ENCODE measurements at places on chromosomes 7 and 10.

DNA sequence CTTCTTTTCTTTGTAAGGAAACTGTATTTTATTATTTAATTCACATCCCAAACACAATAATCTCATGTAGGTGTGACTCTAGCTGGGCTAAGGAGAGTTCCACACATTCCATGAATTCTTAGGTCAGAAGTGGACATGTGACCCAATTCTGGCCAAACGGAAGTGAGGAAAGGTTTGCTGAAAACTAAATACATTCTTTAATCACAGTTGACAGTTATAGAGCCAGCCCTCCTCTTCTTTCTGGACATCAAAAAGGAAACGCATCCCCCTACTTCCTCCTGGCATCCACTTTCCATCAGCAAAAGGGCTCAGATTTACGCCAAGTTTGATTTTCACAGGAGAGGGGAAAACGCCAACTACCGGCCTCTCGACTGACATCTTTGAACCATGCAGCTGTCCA, 774.4 kb upstream of the POM121L12 start:
- DNase-seq, result no peak

GRCh38 chr10:6586501-6586900, 6.4 kb upstream of the PRKCQ start:
- no peak for DNase-seq

GRCh38 chr10:24851629-24852028, 100.8 kb downstream of the PRTFDC1 start:
- DNase-seq, result no peak

- no peak for DNase-seq
Observed at GRCh38 chr10:44368637-44369036, 16.3 kb downstream of the CXCL12 start.

GRCh38 chr10:130756651-130757050, 554.9 kb downstream of the TCERG1L start:
- no peak for DNase-seq

- no peak for DNase-seq
Observed at GRCh38 chr7:113320419-113320818, 202.1 kb upstream of the SMIM30 start.

DNA sequence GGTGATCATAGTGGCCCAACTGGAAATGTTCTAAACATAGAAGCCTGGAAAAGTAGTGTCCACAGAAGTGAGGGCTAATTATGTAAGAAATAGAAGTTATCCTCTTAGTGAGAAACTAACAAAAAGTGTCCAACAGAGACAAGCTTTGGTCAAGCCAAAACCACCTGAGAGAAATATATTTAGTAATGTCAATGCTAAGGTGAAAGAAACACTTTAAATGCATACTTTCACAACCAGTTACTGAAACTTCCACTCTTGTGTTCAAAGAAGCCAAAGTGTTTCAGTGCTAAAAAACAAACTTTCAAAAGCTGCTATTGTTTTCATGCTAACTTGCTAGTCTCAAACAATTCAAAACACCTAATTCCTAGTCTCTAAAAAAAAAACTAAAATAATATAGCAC, 18.1 kb downstream of the RAB11FIP2 start:
- no peak for DNase-seq

- DNase-seq, result no peak
Observed at GRCh38 chr10:93596539-93596938, 4.5 kb downstream of the RBP4 start.

- DNase-seq, result no peak
Observed at GRCh38 chr7:14839307-14839706, 63.2 kb downstream of the DGKB start.

GRCh38 chr10:28734938-28735759, 57.8 kb downstream of the BAMBI start:
- DNase-seq, result no peak

DNA sequence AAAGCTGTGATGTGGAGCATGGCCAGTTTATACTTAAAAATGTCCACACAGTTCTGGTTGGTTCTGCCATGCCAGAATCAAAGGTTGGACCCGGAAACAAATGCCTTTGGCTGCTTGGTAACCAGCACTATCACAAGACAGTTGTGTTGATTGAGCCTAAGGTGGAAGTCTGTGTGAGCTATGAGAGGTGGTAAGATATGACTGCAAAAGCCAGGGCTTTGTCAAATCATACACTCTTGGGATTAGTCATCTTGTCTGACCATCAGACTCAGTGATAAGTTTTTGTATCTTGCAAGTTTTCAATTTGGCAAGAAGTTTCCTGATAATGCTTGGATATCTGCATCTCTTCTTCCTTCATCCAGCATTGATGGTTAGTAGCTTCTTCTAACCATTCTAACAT, 35.5 kb downstream of the GPR141 start:
- no peak for DNase-seq

GRCh38 chr7:136502162-136502561, 366.3 kb upstream of the CHRM2 start:
- no peak for DNase-seq

DNA sequence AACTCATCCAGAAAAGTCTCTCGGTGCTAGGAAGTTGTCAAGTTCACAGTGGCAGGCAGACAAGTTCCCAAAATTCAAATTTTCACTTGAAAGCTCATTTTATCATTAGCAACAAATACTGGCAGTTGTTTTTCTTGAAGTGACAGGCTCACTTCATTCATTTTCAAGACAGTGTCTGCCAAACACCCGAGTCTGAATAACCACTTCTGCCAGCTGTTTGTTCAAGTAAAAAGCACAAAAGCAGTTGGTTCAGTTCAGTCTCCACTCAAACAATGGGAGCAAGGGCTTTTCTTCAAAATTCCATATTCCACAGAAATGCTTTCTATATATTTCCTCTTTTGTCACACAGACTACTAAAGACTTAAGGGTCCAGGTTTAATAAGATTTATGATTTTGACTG, 47.7 kb upstream of the ATP6V0A4 start:
- DNase-seq, result no peak

DNA sequence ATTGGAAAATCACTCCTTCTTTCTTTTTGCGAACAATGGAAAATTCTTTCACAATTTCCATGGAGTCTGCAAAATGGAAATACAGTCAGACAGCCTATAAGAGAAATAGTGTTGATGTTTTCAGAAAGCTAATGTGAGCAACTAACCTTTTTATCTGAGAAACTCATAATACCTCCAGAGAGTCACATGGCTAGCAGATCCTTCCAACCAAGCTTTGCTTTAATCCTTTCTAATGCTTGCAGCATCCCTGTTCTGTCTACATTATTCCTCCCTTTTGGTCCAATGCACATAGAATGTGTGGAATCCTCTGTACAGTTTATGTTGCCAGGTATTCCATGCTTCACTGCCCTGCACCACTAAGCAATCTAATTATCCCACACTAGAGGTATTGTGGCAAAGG, 717.5 kb upstream of the LRRN3 start:
- DNase-seq, result no peak

GRCh38 chr7:473211-473734, 46.4 kb downstream of the PDGFA start:
- DNase-seq, result no peak

DNA sequence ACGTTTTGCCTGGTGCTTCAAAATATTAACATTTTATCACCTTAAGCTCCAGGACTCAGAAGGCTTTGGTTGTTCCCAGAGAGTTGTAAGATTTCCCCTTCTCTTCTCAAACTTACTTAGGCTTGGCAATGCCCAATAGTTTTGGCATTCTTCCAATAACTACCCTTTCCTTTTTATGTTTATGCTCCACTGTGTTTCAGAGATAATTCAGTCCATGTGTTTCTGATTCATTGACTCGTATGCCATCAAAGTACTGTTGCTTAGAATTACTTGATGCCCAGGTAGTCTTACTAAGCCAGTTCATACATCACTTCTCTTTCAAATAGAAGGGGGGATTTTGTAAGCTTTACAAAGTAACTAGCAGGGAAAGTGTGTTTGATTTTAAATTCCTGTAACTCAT, 66.6 kb downstream of the AGMO start:
- no peak for DNase-seq

DNA sequence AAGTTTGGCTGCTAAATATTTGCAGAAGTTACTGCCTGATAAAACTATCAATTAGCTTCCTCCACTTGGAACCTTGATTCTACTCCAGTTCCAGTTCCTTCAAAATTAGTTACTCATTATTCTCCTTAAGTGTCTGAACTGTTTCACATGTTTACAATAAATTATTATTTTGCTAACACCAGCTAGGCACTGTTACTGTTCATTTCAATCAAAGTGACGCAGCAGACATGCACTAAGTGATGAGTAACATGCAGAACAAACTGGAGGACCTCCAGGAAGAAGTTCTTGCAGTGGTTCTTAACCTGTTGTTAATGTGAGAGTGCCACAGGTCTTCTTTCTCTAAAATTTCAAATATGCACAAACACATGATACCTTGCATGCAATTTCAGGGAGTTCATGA, 491.8 kb upstream of the SEMA3A start:
- DNase-seq, result no peak

- no peak for DNase-seq
Observed at GRCh38 chr7:132116369-132116768, 459.9 kb downstream of the PLXNA4 start.

GRCh38 chr7:7764520-7765396, 46.4 kb upstream of the RPA3 start:
- no peak for DNase-seq

GRCh38 chr10:50431791-50432190, 180.5 kb upstream of the ASAH2 start:
- DNase-seq, result no peak

GRCh38 chr10:24414597-24414996, 205.7 kb downstream of the KIAA1217 start:
- no peak for DNase-seq

GRCh38 chr7:77687100-77687746, 9.0 kb upstream of the RSBN1L start:
- DNase-seq, result no peak

DNA sequence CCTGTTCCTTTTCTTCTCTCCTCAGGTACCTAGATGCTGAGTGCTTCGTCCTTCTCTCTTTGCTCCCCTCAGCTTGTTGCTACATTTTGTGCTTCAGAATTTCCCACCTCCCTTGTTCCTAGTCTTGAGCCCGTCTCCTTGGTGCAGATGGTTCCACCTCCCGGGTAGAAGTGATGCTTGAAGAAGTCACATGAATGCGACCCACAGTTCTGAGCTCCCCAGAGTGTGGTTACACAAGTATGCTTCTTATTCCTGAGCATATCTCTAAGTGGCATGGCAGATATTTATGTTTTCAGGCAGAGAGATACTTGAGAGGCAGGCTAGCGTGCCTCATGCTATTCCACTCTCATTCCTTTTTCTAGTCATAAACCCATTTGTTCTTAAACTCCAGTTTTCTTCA, 34.0 kb downstream of the INPP5F start:
- DNase-seq, result no peak

- no peak for DNase-seq
Observed at GRCh38 chr10:99438890-99439289, 8.5 kb upstream of the GOT1 start.

GRCh38 chr10:120086066-120086465, 193.5 kb downstream of the SEC23IP start:
- DNase-seq, result no peak

DNA sequence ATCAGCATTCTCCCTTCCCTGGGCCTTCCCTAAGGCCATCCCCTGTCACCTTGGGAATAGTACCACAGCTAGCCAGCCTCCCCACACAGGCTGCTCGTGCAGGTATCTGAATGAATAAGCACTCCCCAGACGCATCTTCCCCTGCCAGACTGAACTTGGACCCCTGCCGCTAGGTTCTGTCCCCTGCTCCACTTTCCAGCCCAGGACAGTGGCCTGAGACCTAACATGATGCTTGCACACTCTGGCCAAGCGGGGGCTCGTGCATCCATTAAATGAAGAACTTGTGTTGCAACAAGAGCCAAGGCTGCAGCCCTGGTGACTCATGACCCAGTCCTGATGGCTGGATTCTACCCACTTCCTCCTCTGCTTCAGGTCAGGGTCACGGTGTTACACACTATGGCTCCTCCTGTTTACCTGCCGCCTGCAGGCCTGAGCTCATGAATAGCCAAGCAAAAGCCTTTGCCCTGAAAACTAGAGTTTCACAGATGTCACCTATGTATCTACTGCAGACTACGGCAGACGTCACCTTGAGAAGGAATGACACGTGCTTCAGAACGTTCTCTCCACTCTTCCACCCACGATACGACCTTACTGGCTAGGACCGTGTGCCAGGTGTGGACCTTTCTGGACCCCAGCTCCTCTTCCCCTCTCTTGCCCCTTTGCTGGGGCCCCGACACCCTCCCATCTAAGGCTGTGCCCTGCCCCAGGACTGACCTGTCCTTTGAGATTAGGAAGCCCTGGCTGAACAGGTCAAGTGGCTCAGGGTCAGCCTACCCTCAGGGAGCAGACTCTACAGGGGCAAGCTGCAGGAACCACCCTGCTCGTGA, 6.5 kb downstream of the ASB13 start:
- DNase-seq, result no peak

DNA sequence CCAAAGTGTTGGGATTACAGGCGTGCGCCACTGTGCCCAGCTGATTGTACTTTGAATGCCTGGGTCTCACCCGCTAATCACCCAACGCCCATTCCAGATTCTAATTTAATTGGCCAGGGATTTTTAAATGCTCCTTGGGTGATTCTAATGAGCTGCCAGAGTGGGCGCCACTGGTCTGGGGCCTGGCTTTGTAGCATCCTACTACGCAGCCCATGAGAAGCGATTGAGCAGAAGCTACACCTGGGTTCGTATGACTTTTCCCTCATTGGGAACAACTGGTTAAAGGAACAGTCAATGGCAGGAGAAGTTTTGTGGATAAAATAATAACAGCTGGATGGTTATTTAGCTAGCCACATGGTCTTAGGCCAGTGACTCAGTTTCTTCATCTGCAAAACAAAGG, 108.0 kb downstream of the SPAG6 start:
- DNase-seq, result no peak

DNA sequence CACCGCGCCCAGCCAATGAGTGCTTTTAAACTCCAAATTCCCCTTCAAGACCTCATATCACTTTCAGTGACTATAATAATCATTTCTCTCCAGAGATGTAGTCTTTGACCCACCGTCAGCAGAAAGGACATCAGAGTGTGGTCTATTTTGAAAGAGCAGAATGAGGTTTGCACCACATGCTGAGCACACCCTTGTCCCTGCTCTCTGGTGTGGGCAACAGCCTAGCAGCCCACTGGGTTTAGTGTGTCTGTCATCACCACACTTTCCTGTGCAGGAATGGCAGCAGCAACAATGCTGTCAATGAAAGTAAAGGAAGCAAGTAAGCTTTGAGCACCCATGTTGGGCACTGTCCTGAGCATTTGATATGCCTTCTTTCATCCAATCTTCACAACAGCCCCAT, 122.4 kb downstream of the PLXNA4 start:
- no peak for DNase-seq

DNA sequence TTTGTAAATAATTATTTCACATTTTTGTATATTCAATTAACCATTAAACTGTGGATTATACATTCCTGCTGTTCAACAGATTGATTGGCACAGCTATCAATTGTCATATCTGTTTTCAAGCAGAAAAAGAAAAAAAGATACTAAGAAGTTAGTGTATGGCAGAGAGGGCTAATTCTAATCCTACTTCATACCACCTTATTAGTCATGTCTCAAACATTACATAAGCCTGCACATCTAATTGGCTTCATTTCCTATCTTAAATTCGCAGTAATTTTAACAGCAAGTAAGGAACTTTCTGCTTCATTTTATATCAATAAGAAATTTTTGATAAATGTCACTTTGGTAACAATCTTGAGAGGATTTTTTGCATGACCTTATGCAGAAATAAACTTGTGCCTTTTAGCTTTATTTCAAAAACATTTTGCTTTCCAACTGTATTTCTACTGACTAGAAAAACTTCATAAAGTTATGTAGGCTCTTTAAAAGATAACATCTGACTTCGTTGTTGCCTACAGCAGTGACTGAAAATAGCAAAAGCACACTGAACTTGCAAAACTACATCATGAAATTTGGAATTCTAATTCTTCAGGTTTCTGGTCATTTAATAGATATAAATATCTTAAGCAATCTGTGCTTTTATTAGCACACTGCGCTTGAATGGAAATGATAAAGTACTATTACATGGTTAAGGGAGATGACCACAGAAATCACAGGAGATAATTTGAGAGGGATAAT, 111.5 kb downstream of the SEMA3C start:
- DNase-seq, result no peak

Data from stimulated activated CD4-positive, alpha-beta T cell treated with anti-CD3 and anti-CD28 coated beads, Interleukin-15, amount 100 ng/mL, for 48 hours (primary cell).